ENCODE measurements at places on chromosomes 16 and 17. TPM values are rescaled to one million over a fixed set of nuclear protein-coding genes. Genes with fewer than 3 reads are reported as not detected.
A peak's percentile ranks its signal among the peaks of the same experiment; 100 is the strongest.

- DNase-seq = no peak
These were observed 305.2 kb upstream of the IRX3 start for GRCh38 chr16:54591816-54592246.

DNA sequence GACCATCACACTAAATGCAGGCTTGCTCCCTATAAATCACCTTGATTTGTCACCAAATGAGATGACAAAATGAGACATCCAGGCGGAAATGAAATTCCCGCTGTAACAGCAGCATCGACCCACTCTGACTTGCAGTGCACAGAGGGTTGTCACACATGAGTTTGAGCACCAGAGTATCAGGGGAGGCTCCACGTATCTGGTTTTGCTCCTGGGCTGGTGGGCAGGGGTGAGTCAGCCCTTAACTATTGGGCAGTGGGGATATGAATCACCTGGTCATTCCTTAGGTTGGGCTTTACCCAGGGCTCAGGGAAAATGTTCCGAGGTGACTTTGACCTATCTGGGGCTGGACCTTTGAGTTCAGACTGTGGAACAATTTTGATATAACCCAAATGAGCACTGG lies 245.2 kb upstream of the CCL2 start:
- peak; percentile 62 for DNase-seq

GRCh38 chr16:65015599-65015998 lies 106.3 kb downstream of the CDH11 start:
- DNase-seq = no peak

GRCh38 chr16:19745286-19746010 lies 27.4 kb downstream of the IQCK start:
- peak; percentile 29 for DNase-seq

DNA sequence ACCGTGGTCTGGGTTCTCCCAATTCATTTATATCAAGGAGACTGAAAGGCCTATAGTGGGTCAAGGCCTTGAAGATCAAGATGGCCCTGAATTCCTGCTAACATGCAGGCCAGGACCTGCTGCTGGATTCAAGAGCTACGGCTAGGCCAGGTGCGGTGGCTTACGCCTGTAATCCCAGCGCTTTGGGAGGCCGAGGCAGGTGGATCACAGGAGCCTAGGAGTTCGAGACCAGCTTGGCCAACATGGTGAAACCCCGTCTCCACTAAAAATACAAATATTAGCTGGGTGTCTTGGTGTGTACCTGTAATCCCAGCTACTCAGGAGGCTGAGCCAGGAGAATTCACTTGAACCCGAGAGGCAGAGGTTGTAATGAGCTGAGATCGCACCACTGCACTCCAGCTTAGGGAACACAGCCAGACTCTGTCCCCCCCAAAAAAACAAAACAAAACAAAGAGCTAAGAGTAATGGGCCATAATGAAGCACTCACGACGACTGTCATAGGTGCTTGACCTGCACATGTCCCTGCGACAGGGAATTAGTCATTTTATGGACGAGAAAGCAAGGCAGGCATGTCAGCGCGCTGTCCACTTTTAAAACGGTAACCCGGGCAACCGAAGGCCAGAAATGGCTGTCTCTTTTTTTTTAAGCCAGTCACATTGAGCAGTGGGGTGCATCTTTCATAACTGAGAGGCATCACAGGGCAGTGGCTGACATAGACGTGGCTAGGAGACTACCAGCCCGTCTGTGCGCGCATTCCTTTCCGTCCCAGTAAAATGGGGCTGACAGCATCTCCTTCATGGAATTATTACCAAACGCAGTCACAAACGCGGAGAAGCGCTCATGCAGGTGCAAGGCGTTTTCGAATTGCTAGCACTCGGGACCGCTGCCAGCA lies 1.0 kb upstream of the FBRS start:
- DNase-seq = no peak

- DNase-seq = no peak
These were observed 591 bp downstream of the YPEL3 start for GRCh38 chr16:30095166-30096078.

- DNase-seq = no peak
These were observed 148.7 kb downstream of the GRIN2A start for GRCh38 chr16:10033556-10033955.

DNA sequence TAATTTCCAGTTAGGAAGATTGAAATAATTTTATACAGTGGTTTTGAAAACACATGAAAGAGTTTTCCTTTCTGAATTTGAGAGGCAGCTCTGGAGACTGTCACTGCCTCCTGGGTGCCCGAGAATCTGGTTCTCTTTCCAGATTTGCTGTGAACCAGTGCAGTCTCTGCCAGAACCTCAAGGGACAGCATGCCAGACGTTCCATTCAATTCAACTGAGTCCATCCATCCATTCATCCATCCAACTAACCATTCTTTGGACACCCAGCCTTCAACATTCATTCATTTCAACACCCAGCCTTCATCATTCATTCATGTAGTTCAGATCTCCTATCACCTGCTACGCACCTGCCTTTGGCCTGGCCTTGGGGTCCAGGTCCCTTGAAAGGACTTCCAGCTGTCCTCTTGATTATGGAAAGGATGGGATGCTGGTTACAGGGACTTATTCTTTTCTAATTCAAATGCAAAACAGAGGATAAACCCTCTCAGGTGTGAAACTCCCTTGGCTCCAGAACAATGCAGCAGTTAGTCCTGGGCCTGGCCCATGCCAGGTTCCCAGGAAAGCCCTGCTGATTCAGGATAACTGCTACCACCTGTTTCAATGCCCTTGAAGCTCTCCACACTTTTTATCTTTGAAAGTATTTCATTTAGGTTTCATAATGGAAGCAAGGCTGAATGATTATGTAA lies 68.7 kb downstream of the WSCD1 start:
- no peak for DNase-seq

GRCh38 chr17:20948984-20949777 lies 93.6 kb downstream of the USP22 start:
- no peak for DNase-seq

- peak; percentile 46 for DNase-seq
These were observed 14.3 kb upstream of the DYNLRB2 start for GRCh38 chr16:80526418-80527061.

- no peak for DNase-seq
These were observed 32.9 kb upstream of the YPEL2 start for GRCh38 chr17:59298521-59298920.

DNA sequence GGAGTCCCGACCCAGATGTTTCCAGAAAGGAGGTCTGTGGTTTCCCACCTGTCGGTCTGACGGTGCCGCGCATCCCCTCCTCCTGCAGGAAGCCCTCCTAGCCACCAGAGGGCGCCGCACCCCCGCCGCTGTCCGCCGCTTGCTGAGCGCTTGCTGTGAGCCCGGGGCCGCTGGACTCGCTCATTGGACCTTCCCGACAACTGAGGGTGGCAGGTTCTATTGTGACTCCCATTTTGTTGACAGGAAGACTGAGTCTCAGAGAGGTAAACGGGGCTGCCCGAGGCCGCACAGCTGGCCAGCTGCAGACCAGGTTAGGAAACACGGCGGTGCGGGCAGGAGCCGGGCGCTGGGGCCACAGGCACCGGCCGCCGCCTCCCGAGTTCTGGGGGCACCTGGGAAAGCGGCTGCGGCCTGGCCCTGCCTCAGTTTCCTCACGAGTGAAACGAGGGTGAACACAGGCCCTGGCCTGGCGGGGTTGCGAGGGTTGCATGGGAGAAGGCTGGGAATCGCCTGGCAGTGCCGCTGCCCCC lies 191.1 kb upstream of the CIBAR2 start:
- DNase-seq = no peak

Gene PYY
- total RNA-seq = not detected

Gene SYNGR3
- total RNA-seq = 2.5 TPM

Data from HT1080 (cell line).